Cortex of kidney (tissue), 1 donor: ENCODE measurements at places on chromosomes 13 and 19.

- no peak for DNase-seq
These were observed 74.2 kb downstream of the TSHZ3 start for GRCh38 chr19:31275068-31275334.

- no peak for DNase-seq
These were observed 503.4 kb downstream of the SLITRK1 start for GRCh38 chr13:83378908-83379307.

GRCh38 chr19:3855320-3855719 is 13.5 kb downstream of the ZFR2 start:
- DNase-seq, result no peak

- DNase-seq, result no peak
These were observed 1881.5 kb upstream of the PCDH20 start for GRCh38 chr13:63297163-63297562.

DNA sequence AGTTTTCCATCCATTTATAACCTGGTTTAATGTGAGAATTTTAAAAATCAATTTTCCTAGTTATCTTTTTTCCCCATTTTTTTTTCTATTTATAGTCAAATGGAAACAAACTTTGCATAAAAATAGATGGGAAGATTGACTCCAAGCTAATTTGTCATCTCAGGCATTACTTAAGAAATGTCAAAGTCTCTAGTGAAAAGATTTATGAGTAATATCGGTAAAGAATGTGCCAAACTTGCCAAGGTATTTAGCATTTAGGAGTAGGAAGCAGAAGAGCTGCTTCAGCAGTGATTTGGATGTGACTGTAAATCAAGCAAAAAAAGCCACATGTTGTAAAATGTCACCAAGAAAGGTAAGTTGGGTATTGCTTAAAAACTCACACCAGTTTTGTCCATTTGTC is 108.6 kb downstream of the LACC1 start:
- DNase-seq, result no peak

DNA sequence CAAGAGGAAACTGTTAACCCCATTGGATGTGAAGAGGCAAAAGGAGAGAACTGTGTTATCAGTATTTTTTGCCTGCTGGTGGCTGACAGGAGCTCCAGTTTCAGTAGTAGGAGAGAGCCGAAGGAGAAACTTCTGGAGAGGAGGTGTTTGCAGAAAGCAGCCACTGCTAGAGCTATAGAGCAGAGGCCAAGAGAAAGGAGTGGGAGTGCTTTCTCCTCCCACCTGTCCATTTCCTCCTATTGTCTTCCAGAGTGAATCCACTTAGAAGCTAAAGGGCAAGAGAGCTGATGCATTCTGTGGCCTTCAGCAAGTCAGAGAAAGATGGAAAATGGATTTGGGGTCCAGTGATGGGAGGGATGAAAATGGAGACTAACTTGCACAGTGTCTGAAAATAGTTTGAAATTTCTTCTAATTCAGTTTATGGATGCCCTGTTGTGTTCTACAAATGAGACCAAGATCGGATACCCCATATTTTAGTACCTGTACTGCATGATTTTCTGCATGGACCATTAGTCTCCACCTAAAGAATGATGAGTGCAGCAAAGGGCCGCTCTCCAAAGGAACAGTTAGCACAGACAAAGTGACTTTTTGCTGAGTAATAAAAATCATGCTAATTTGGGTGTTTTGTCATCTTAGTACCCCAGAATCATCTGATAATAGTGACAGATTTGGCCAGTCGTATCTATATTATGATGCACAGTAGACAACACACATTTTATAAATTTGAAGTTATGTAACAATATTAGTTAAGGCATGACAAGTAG is 10.7 kb downstream of the HS6ST3 start:
- no peak for DNase-seq

GRCh38 chr19:51001515-51001914 is at the start of gene KLK8:
TSS of gene KLK8 (minus strand) at chr19:51001604. CDS start at chr19:51001167, 437 bp downstream.
- no peak for DNase-seq

- no peak for DNase-seq
These were observed 148.3 kb downstream of the HS6ST3 start for GRCh38 chr13:96238241-96238640.

DNA sequence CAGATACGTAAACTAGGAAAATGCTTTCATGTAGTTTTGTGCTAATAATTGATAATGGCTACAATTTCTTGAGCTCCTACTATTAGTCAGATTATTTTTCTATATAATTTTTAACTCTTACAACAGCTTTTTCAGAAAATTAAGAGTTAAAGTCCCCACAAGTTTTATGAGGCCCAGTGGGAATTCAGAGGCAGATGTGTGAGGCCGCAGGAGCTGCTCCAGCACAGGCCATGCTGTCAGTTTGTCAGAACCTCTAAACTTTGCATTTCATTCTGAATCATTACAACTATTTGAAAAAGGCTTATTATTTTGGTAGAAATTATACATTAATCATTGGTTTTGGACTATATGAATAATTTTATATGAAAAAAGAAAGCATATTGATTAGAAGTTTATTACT is 370.8 kb downstream of the MYO16 start:
- DNase-seq, result no peak

DNA sequence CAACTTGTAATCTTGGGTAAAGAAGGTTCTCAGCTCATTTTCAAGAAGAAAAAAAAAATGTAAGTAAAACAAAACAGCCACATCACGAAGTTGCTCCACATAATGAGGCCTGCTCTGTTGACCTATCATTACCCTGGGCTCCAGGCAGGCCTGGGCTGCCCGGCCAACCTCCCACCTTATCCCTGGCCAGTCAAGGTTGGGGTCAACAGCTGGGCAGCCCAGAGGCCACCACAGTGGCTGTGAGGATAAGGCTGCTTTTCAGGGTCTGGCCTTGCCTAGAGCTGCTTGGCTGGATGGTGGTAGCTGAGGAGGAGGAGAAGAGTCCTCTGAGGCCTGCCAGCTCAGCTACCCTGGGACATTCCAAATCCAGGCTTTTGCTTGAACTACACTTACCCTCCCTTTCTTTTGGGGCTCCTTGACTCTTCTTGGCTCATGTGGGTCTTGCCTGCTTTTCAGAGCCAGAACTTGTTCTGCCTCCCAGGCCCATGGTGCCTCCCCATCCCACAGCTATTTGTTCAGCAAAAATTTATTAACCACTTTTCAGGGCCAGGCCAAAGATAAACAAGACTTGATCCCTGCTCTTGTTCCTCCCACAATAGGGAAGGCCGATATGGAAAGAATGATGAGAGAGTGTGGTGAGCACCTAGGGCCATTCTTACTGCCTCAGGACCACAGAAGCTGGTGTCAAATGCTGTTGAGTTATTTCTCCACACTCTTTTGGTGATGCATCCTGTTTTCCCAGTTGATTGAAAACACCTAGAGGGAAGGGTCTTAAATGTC is 101.6 kb downstream of the RGCC start:
- no peak for DNase-seq
